ENCODE measurements at places on chromosomes 2 and 18. TPM values are rescaled to one million over a fixed set of nuclear protein-coding genes. Genes with fewer than 3 reads are reported as not detected.

- DNase-seq, result no peak
Measured at GRCh38 chr2:74099835-74100234, 47.9 kb downstream of the BOLA3 start.

- no peak for DNase-seq
Measured at GRCh38 chr2:19653509-19653908, 248.3 kb downstream of the TTC32 start.

DNA sequence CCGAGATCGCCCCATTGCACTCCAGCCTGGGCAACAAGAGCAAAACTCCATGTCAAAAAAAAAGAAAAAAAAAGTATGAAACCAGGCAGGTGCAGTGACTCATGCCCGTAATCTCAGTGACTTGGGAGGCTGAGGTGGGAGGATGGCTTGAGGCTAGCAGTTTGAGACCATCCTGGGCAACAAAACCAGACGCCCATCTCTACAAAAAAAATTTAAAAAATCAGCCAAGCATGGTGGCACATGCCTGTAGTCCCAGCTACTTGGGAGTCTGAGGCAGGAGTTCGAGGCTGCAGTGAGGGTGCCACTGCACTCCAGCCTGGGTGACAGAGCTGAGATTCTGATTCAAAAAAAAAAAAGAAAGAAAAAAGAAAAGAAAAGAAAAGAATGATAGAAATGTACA, 277.8 kb downstream of the MYCN start:
- DNase-seq, result no peak

DNA sequence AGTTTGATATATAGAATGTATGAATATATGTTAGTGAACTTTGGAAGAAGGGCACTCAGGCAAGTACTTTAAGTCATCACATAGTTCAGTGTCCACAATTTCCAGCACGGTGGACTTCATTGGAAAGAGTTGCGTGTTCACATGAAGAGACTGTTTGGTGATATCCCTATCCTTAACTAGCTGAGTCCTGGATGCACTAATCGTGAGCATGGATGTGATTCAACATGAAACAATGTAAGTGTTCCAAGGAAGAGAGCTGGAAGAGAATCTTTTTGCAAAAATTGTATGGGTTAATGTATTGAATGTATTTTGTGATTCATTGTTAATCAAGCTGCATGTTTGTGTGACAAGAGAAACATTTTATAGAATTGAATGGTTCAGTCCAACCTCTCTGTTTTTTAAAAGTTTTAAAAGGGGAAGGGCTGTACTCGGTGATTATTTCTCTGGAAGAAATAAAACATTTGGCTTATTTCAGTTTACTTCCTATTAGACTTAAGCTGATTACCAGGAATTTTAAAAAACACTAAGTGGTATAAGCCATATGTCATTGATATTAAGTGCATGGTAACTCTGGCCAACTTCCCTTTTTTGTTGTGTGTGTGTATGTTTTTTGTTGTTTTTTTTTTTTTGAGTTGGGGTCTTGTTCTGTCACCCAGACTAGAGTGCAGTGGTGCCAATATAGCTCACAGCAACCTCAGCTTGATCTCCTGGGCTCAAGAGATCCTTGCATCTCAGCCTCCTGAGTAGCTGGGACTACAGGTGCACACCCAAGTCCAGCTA, 8.6 kb downstream of the XRCC5 start:
- no peak for DNase-seq

GRCh38 chr18:9296233-9297006, 38.2 kb upstream of the TWSG1 start:
- DNase-seq, result no peak

DNA sequence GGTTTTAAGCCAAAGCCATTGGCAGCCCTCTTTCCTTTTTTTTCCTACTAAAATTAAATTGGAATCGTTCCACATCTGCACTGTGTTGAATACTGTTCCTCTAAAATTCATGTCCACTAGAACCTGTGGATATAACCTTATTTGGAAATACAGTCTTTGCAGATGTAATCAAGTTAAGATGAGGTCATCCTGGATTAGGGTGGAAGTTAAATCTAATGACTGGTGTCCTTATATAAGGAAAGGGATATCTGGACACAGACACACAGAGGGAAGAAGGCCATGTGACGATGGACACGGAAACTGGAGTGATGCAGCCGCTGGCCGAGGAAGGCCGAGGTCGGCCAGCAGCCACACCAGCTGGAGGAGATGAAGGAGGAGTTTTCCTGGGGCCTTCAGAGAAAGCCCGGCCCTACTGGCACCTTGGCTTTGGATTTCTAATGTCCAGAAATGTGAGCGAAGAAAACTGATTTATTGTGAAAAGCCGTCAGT, 49.4 kb downstream of the LONRF2 start:
- no peak for DNase-seq

- peak; percentile 47 for DNase-seq
Measured at GRCh38 chr2:196131384-196131937, 39.9 kb downstream of the STK17B start.

GRCh38 chr2:108552566-108552965, 18.3 kb downstream of the LIMS1 start:
- DNase-seq, result no peak

- no peak for DNase-seq
Measured at GRCh38 chr18:42038936-42039335, 83.9 kb downstream of the PIK3C3 start.

DNA sequence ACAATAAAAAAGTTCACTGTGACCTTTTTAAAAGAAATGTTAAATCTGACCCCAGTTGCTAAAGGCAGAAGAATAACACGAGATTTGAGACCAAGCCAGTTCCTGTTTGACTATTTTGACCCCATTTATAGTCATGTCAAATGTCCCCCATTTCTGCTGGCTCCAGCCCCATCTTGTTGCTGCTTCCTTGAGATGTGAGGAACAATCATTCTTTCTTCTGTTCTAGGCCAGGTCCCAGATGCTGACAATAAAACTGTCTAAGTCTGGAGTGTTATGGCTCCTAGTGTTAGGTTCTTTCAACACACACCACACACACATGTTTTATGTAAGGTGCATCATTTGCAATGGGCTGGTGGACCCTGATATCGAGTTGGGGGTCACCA, 92.0 kb upstream of the CYP1B1 start:
- no peak for DNase-seq

DNA sequence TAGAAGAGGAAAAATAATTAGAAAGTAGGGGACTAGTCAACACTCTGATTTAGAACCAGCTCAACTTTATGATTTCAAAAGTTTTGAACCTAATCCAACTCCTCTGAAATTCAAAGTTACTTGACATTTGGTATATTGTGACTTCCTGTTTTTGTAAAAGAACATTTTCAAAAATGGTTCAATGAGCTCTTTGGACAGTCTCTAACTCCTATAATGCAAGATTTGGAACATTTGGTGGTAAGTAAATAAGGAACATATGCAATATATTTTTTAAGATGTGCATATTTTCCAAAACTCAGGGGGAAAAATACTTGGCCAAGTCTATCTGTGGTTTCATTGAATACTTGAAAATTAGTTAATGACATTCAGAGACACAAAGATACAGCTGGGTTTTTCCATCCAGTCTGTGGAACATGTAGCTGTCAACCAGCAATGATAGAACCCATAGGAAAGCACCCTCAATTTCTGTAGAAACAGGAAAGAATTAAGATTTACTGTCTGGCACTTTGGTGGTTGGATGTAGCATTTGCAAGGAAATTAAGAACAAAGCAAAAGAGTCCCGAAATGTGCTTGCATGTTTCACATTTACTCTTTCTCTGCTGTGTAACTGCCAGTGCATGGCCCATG, 17.0 kb upstream of the ANKRD44 start:
- DNase-seq, result no peak

GRCh38 chr2:108623616-108624015, 89.3 kb downstream of the LIMS1 start:
- DNase-seq, result no peak

DNA sequence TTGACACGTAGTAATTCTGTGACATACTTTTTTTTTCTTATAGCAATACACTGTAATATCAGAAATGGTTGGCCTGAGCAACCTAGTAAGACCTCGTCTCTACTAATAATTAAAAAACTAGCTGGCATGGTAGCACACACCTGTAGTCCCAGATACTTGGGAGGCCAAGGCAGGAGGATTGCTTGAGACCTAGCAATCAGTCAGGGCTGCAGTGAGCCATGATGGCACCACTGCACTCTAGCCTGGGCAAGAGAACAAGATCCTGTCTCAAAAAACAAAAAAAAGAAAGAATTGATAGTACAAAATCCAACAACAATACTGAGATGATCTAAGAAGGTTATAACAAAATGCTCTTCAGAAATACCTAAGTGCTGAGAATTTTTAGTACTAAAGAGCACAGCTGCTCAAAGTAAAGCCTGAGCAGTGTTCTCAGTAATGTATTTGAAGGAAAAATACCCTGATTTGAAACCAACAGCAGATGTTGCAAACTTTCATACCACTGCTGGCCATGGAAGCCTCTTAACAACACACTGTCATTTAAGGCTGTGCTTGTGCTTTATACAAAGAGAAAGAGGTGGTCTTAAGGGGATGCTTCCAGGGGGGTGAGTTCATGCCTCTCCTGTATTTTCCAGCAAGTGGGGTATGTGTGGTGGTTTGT, 132.6 kb upstream of the CDCA7 start:
- no peak for DNase-seq

- DNase-seq, result no peak
Measured at GRCh38 chr2:225429717-225430116, 30.2 kb downstream of the NYAP2 start.

DNA sequence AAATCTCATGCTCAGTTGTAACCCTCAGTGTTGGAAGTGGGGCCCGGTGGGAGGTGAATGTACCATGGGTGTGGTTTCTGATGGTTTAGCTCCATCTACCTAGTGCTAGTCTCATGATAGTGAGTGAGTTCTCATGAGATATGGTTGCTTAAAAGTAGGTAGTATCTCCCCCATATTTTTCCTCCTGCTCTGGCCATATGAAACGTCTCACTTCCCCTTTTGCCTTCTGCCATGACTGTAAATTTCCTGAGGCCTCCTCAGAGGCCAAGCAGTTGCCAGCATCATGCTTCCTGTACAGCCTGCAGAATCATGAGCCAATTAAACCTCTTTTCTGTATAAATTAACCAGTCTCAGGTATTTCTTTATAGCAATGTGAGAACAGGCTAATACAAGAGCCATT, 62.8 kb upstream of the RNF152 start:
- DNase-seq, result peak; percentile 37

GRCh38 chr2:145383961-145384360, 864.0 kb upstream of the ZEB2 start:
- no peak for DNase-seq

- no peak for DNase-seq
Measured at GRCh38 chr18:25553631-25554263, 201.8 kb upstream of the ZNF521 start.

DNA sequence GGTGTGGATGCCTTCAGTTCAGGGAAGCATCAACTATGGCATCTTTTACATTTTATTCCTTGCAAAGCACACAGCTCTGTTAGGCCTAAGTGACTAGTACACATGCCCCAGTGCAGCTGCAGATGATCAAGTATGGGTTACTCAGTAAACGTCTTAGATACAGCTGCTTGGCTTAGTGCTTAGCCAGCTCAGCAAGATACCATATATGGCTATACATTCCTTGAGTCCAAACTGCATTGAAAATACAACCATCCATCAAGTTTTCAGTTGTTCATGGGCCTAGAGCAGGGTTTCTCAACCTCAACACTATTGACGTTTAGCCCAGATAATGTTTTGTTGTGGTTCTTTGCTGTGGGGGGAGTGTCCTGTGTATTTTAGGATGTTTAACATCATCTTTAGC, 769.9 kb downstream of the TSN start:
- DNase-seq, result no peak

DNA sequence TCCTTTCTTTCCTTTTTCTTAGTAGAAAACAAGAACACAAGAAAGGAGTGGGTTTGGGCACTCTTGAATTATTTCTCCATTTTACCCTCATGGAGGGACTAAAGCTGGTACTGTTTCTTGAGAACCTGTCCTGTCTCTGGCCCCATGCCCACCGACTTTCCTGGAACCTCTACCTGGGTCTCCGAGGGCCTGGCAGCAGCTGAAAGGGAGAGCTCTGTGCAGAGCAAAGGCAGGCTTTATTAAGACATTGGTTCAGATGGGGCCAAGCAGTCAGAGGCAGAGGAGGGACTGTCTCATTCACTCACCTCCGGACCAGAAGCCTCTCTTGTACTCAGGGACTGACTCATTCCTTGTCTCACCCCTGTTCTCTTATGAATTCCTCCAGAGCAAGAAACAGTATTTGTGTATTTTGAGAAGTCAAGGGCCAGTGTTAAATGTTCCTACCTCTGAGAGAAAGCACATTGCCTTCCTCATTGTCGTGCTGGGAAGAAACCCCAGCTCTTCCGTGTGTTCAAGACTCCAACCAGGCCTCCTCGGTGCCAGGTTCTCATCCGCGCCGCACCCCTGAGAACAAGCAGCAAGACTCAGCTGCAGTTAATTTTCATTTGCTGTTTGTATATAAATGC, 201.9 kb upstream of the NT5C1B start:
- DNase-seq, result no peak

- DNase-seq, result no peak
Measured at GRCh38 chr18:74183130-74183529, 34.8 kb downstream of the TIMM21 start.

DNA sequence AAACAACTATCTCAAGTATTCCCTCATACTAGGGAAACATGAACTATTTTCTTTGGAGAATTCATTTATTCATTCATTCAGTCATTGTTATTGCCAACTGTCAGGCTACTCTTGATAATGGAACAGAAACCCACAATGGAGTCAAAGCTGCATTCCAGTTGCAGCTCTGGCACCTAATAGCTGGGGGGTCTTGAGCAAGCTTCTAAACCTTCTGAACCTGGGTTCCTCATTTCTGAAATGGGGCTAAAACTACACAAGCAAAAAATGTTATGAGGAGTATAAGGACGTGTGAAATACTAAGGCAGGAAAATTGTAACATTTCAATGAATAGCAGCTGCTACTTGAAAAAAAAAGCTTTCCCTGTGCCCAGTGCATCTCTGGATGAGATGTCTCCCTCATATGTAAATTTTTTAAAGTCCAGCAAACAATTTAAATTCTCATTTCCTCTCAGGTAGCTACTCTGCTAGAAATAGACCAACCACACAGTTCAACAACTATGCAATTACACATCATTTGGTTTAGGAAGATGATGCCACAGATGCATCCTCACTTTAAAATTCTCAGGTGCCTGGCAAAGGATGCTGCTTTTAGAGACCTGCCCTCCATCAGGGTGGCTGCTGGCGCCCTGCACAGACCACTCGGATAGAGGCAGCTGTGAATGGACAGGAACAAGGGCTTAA, 38.5 kb downstream of the SPRED2 start:
- no peak for DNase-seq

- DNase-seq, result no peak
Measured at GRCh38 chr2:232225429-232225828, 153.1 kb upstream of the ALPP start.

GRCh38 chr2:178909507-178909906, 102.3 kb upstream of the TTN start:
- DNase-seq, result no peak

GRCh38 chr18:23805898-23806297, 116.6 kb downstream of the LAMA3 start:
- no peak for DNase-seq

Gene NPC1
- 25.5 TPM for total RNA-seq

Gene SCN7A
- not detected for total RNA-seq

Gene RAD51AP2
- not detected for total RNA-seq

Gene GTF2A1L
- total RNA-seq, result not detected

Gene SLC38A11
- total RNA-seq, result not detected

Measured in GM12878 (cell line).